HS-5 (cell line): ENCODE measurements at places on chromosomes 11 and 22.
A peak's percentile ranks its signal among the peaks of the same experiment; 100 is the strongest.

DNA sequence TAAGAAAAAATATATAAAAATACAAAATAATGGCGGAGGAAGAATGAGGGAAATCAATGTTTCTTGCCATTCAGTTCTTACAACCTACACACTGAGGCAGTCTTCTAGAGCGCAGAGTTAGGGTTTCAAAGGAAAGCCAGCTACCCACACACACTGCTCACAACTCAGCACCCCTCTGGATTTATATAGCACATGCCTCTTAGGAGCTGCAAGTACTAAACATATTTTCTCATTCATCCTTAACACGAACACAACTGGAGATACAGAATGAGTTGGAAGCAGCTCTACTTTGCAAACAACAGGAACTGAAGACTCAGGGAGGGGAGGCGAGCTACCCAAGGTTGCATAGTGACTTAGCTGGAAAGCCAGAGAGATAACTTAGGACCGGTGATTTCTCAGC lies 293.8 kb downstream of the CTTN start:
- no peak for DNase-seq

- peak; percentile 16 for DNase-seq
Measured at GRCh38 chr11:105229257-105229656, 89.7 kb upstream of the CARD18 start.

DNA sequence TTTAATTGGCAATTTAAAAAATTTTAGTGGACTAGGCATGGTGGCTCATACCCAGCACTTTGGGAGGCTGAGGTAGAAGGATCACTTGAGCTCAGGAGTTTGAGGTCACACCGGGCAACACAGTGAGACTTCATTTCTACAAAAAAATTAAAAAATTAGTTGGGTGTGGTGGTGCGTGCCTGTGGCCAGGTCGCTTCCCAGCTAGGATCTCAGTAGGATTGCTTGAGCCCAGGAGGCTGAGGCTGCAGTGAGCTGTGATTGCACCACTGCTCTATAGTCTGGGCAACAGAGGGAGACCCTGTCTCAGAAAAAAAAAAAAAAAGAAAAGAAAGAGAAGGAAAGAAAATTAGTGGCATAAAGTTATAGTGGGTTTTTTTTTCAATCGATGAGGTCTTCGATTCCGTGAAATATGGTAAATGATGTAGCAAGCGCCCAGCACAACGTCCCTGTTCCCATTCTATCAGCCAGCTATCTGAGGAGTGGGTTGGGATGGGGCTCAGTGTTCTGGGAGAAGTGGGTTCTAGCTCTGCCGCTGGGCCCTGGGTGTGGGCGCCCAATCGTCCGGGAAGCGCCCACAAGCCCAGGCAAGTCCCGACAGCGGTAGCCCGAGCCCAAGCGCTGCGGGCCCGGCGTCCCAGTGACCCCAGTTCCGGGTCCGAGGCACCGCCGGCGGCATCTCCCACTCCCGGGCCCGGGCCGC lies 1.4 kb downstream of the FOSL1 start:
- no peak for DNase-seq

GRCh38 chr11:20488352-20488751 lies 100.8 kb downstream of the PRMT3 start:
- DNase-seq = no peak

- DNase-seq = no peak
Measured at GRCh38 chr22:36136475-36136874, 24.1 kb downstream of the APOL3 start.

DNA sequence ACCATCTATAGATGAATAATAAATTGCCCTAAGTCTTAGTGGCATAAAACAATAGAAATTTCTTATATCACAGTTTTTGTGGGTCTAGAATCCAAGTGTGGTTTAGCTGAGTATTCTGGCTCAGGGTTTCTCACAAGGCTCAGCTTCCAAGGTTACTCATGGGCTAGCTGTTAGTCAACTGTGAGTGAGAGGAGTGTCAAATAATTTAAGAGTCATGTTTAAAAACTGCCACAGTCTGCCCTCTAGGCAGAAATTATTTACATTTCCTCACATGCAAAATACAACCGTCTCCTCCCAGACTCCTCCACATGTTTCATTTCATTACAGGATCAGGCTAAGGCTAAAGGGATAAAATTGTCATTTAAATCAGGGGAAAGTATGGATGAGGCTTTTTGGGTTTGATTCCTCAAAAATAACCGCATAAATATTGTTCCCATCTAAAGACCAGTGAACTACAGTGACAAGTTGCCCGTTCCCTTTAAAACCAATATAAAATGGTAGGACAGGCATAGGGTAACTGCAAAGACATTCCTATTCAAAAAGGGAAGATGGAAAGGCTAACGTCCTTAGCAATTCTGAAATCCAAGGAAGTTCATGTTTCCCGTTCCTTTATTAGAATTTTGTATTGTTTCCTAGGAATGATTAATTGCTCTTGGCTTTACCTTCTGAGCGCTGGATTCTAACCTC lies 324.3 kb downstream of the DYNC2H1 start:
- peak; percentile 68 for DNase-seq

DNA sequence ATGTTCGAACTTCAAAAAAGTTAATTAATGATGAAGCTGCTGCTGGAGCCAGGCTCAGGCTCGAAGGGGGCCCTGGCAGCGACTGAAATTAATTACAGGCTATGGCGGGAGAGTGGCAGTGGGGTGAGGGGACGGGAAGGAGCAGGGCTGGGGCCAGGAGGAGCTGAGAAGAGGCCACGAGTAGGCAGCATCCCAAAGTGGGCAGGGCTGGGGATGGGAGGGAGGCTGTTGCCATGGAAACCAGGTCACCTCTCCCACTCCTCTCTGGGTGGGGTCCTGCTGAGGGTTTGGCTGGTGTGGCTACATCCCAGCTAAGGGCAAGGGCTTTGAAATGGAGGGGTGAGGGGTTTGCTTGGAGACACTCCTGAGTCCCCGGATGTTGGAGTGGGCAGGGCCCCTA lies 23.9 kb downstream of the CACNA1I start:
- DNase-seq = no peak

DNA sequence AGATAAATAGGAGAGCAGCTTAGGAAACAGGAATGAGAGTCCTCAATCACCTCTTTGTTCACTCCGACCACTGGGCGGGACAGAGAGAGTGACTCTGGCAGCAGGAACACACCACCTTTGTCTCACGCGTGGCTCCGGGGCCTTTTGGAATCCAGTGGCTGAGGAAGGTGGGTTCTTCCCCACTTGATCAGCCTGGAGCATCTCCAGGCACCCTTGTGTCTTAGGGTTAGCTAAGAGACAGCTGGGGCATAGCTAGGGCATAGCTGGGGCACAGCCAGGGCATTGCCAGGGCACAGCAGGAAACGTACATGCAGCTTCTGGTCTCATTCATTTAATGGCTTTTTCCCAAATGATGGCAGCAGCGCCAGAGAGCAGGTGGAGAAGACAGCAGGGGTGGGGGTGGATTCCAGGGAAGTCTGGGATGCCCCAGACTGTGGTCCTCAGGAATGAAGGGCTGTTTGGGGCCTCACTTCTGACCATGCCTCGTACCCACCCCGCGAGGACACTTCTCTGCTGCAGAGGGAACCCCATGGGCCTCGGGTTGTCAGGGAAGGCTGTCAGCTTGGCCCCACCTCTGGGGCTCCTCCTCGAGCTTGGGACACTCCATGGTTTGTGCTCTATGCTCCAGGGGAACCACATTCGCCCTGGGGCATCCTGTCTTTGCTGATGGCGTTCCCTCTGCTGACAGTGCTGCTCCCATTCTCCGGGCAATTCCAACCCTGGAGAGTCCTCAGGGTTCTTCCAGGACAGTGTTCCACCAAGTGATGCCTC lies 30.4 kb upstream of the SHANK2 start:
- no peak for DNase-seq

DNA sequence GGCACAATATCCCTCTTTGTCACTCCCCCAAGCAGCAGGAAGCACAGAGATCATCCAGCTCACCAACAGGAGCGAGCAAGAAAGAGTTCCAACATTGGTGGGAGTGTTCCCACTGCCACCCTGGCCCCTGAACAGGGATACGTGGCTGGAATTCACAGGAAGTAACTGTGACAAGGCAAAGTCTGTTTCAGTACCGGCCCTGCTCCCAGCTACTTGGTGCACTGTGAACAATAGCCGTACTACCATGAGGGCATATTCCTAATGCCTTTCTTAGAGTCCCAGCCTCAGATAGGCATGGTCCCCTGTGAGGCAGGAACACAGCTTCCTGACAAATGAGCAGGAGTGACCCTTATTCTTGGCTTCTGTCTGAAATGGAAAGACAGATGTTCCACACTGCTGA lies 1.8 kb upstream of the SLC37A2 start:
- no peak for DNase-seq

DNA sequence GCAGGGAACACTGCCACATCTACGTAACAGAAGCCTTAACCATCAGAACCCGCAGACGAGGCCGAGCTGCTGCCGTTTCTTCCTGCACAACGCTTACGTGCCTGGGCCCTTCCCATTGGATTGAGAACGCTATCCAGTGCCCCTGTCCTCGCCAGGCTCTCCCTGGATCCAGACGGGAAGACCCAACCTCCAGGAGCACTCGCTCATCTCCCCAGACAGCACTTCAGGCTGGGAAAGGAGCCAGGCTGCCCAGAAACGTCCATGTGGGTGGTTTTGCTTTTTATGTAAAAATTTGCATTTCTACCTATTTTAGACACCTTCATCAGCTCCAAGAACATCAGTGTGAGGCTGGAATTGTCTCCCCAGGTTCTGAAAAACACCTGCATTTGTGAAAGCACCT lies 7.3 kb upstream of the CRYBB3 start:
- no peak for DNase-seq

DNA sequence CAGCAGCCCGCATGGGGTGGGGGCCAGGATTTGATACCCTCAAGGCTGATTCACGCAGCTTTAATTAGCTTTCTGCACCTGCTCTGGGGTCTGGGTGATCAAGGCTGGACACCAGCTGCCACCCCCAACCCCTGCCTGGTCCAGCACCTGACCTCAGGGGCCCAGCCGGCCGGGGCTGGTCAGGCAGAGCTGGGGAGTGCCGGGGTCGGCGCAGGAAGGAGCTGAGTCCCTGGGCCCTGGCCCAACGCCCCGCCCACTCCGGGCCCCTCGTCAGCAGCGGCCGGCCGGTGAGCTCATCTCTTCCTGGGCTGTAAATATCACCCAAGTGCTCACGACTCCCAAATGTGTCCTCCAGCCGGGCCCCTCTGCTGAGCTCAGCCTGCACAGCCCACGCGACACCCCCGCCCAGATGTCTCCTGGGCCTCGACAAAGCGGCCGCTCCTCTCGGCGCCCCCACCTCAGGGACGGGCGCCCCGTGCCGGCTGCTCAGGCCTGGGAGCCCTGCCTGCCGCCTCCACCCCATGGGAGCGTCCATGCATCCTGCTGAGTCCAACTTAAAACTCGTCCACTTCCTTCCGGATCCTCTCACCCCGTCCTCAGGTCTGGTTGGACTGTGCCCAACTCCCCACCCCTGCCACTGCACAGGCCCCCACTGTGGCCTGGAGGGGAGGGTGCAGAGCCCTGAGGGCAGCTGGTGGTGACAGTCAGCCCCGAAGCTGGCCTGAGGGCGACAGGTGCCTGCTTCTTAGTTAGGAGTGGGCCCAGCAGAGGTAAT lies 29.0 kb downstream of the RTN4R start:
- no peak for DNase-seq

DNA sequence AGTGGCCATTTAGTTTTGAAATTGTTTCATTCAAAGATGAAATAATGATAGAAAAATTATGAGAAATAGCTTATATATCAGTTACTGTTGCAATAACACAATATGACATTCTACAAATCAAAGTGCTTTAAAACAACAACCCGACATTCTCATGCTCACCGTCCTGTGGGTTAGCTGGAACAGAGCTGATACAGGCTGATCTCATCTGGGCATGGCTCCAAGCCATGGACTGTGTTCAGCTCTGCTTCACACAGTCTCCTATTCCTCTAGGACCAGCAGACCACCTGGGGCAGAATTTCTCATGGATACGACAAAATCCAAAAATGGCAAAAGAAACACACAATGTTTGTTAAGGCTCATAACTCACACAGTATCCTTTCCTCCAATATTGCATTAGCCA lies 178.6 kb downstream of the CNTN5 start:
- DNase-seq = no peak

DNA sequence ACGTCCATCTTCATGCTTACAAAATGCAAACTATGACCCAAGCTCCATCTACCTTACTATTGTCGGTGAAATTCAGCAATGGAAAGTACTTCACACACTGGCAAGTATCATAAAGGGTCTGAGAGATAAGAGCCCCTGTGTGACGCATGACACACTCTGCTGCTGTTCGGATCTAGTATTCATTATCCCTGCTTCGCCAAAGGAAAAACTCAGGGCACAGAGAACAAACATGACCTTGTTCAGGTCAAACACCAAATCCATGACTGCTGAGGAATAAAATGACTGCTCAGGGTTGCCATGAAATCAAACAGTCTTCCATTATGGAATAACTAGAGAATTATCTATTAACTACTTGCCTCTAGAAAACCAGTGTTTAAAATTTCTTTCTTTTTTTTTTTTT lies 73.0 kb downstream of the MICAL3 start:
- DNase-seq = no peak

GRCh38 chr22:50010676-50011446 lies 1.7 kb downstream of the IL17REL start:
- no peak for DNase-seq

DNA sequence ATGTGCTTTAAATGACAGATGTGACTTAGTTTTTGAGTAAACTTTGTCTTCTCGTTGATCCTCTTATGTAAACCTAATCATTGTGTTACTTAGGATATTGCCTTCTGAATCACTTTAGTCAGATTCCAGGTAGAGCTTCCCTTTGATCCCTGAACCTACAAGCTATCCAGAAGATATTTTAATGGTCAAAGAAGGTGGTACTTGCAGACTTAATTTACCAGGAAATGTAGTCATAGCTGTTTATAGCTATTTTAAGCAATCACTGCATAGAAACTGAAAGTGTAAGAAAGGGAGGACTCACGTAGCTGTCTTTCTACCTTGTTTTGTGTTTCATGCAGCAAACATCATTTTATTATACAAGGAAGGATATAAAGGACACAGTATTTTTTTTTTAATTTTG lies 189.5 kb downstream of the DDX10 start:
- no peak for DNase-seq

DNA sequence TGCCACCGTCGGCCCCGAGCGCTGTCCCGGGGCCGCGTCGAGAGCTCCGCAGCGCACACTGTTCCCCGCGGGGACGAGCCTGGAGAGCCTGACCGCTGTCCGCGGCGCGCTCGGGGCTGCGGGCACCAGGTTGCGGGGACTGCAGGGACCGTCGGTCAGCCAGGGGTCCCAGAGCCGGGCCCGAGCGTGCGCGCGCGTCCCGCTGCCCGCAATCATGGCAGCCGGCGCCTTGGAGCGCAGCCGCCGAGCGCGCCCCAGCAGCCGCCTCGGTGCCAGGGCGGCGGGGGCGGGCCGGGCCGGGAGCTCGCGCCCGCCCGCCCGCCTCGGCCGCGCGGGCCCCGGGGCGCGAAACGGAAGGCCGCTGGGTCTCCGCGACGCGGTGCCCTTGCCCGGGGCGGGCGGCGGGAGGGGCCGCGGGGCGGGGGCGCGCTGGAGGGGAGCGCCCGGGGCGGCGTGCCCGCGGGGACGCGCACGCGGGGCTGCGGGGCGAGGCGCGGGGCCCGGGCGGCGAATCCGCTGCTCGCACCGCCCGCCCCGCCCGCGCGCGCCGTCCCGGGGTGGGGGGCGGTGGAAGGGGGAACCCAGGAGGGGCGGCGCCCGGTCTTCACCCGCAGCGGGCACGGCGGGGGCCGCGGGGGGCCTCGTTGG lies 79.4 kb upstream of the PPARA start:
- no peak for DNase-seq
